KBM-7 (cell line): ENCODE measurements at places on chromosomes 3 and 15.

DNA sequence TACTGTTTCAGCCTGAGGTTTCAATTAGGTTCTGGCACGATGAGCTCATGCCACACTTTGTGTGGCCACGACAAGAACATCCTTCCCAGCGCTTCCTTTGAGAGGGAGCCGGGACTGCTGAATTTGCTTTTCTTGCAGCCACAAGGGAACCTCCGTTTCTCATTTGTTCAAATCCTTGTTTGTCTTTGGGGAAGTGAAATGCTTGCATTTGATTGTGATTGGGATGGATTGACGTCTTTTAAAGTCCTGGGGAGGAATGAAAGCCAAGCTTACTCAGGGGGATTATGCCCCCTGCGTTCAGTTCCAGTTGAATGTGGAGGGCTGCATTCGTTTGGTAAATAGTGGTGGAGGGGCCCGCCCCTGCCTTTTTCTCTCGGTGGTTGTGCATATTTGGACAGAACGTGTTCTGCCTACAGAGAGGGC lies 277.6 kb downstream of the THSD4 start:
- no peak for DNase-seq

DNA sequence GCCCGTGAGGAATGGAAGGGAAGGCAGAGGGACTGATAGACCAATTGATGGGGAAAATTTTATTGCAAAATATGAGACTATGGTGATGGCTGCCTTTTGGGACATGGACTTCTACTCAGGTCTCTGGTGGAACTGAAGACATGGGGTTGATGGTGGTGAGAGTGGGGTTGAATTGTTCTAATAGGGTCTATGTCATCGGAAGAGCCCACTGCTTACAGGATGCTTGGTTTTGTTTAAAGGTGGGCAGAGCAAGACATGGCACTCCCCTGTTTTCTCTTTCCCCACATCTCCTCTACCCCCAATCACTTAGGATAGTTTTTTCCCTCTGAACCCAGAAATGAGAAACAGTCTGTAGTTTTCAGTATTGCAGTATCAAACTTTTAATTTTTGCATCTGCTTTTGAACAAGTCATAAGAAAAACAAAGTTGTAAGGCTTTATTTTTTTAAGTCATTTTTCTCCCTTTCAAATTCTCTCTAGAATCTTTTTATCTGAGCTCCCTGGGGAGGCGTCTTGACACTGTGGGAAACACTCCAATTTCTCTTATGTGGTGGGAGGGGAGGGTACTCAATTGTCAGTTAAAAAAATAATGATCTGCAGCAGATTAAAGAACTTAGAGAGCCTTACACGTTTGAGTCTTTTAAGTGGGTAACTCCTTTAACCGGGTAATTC lies 276.2 kb upstream of the TBC1D5 start:
- DNase-seq = no peak

GRCh38 chr3:48898383-48899234 lies at the start of gene SLC25A20:
SLC25A20 (minus strand) TSS chr3:48898882; CDS start chr3:48898794, 88 bp downstream.
- peak; percentile 88 for DNase-seq

GRCh38 chr3:56975567-56975966 lies 84.9 kb upstream of the SPATA12 start:
- no peak for DNase-seq

GRCh38 chr3:169603661-169604060 lies 59.9 kb downstream of the MECOM start:
- no peak for DNase-seq

- DNase-seq = no peak
These were observed 25.9 kb downstream of the LIPH start for GRCh38 chr3:185526349-185526951.

DNA sequence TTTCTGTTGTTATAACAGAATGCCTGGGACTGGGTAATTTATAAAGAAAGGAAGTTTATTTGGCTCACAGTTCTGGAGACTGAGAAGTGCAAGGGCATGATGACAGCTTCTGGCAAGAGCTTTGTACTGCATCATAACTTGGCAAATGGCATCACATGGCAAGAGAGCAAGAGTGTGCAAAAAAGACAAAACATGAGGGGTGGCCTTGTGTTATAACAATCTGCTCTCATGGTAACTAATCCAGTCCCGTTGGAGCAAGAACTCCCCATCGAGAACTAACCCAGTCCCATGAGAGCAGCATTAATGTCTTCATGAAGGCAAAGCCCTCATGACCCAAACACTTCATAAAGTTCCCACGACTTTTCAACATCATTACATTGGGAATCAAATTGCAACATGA lies 23.2 kb downstream of the SCN11A start:
- DNase-seq = no peak

DNA sequence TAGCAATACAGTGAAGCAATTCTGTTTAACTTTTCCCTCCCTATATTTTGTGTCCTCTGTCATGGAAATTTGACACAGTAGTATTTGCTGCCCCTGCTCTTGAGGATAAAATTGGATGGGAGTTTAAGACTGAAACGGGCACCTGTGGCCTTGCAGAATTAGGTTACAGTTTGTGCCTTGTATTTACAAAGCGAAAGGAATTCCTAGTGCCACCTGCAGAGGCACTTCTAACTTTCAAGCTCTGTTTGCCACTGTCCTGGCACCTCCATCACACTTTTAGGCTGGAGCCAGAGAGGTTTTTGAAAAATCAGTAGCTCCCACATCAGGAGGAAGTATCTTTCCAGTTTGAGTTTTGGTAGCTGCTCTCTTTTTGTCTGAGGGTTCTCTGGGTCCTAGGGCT lies 39.5 kb downstream of the CD86 start:
- DNase-seq = no peak

DNA sequence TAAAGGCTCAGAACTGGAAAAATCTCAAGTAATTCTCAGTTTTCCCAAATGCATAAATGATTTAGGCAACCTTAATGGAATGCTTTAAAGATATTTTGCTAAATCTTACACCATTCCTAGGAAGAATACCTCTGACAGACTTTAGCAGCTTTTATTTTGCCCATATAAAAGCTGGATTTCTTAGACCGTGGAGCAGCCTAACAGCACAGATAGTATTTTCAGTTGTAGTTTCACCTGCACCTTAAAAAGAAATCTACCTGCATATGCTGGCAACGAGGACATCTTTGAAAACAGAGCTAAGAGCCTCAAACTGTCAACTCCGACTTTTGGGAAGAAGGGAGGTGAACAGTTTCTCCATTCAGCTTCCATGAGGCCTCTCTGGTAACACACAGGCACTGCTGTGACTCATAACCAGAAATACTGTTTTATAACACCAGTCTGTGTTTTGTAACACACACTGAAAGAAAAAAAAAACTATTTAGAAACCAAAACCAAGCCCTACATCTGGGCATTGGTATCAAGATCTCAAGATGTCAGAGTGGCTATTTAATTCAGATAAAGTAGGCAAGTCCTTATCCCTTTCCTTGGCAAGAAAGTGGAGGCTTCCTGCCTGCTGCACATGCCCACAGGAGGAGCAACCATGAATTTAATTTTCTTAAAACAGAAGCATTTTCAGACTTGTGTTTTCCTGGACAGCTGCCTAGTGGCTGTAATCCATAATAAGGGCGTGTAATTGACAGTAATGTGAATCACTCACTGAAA lies 181.5 kb upstream of the ICE2 start:
- no peak for DNase-seq

DNA sequence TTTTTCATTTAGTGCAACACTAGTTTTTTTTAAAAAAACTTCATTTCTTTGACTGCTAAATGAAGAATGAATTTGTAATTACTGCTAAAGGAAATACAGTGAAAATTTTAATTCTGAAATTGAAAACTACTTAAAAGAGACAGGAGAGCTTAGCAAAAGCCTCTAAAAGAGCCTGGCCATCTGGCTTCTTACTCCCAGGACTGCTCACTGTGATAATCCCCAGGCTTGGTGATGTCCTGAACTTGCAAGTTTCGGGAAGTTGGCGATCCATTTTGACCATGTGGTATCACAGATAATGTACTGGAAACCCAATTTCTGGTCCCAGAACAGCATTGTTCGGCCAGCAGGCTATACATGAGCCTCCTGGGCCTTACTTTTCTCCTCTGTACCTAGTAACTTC lies 292.1 kb downstream of the FGF12 start:
- DNase-seq = no peak

DNA sequence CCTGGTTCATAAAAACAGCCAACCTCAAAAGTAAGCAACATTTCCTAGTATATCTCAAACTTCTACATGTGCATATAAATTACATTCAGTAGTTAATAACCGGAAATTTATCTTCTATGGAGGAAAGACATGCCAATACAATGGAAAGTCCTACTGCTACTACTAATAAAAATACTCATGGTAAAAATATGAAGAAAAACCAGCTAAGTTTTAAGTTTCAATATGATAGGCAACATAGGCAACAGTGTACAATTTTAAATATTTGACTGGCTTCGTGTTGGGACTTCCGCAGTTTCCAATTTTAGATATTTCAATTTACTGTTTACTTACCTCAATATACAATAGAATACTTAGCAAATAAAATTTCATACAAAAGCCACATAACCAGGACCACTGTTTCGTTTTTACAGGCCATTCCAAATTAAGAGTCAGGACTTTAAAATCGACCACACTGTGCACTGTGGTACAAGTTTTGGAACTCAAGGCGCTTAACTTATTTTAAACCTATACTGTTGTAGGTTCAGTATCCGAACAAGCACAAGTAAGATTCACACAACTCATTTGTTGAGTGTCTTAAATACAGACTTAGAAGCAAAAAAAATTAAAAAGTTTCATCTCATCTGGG lies 2.9 kb downstream of the NAA50 start:
- no peak for DNase-seq

- no peak for DNase-seq
These were observed 83.6 kb downstream of the LSM3 start for GRCh38 chr3:14262212-14262611.

DNA sequence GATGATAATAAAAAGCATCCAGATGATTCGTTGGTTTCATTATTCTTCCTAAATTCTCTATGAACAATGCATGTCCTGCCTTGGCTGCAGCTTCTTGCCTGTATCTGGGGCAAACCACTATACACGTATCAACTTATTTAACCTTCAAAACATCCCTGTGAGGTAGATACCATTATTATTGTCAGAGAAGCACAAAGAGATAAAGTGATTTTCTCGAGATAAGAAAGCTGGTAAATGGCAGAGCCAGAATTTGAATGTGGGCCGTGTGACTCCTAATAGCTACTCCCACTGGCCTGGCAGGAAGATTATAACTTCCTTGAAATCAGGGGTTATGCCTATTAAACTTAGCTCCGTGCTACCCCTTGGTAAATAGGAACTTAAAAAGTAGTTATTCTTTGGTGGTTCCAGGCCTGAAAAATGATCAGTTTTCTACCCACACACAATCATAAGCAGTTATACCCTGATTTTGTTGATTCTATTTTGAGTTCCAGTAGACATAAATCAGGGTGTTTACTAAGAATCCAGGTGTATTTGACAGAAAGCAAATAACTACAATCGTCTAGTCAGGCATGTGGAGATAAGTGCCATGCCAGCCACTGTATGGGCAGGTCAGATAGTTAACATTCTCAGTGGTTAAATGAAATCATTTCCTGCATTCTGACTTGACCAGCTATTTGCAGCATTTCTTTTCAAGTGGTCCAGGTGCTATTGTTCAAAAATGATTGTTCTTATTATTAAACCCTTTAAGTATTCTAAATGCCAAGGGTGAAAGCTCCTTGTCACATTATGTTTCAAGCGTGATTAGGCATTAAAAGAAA lies 99.2 kb upstream of the LRRN1 start:
- no peak for DNase-seq

DNA sequence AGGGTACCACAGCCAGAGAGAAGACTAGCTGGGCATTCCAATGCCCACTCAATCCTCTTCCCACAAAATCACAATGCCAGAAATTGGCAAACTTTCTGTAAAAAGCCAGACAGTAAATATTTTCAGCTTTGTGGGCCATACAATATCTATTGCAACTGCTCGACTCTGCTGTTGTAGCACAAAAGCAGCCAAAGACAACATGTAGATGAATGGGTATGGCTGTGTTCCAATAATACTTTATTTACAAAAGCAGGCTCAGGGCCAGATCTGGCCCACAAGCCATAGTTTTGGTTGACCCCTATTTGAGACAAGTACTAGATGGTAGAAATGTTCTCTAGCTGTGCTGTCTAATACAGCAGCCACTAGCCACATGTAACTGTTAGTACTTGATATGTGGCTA lies 330.9 kb downstream of the ERC2 start:
- DNase-seq = no peak

GRCh38 chr3:33798113-33798417 lies 365 bp upstream of the PDCD6IP start:
- no peak for DNase-seq

DNA sequence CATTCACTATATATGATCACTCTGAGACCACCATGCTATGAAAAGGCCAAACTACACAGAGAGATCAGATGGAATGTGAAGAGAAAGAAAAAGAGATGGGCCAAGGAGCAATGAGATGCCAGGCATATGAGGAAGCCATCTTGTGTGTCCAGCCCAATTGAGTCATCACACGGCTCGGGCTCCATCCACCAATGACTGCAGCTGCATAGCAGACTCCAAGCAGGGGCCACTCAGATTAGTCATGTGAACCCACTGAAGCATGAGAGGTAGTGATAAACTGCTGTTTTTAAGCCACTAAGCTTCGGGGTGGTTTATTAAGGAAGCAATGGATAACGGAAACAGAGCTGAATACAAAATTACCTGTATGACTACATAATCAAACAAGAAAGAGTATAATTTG lies 185.9 kb downstream of the SUCLG2 start:
- no peak for DNase-seq

DNA sequence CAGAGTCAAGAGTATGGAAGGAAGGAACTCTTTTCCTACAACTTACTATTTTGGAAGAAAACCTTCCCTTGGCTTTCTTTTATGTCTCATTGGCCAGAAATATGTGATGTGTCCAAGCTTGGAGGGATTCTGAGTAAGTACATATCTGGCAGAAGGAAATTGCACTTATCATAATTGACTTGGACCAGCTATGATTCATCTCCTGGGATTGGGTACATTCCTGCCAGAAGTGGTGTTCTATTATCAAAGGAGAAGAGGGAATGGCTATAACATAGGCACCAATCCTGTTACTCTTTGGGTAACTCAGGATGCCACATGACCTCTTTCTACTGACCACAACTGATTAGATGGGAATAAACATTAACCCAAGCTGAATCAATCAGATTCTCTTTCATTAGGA lies 13.5 kb upstream of the DAZL start:
- DNase-seq = no peak

GRCh38 chr3:196609805-196610515 lies 29.5 kb upstream of the NRROS start:
- no peak for DNase-seq

GRCh38 chr15:93829115-93829870 lies 402.1 kb upstream of the MCTP2 start:
- no peak for DNase-seq

DNA sequence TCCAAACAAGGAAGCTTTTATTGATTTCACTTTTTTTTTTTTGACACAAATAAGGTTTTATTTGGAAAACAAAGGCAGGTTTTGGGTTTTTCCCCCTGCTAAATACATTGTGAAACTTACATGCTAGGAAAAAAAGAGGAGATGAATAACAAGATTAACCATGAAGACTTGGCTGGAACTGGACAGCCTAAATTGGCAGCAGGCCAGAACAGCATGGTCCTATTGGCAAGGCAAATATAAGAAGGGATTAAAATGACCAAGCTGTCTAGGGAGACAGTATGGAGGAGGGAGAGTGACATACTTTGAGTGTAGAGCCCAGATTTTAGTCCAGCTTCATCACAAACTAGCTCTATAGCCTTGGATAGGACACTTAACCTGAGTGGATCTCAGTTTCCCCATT lies 63.9 kb upstream of the BBX start:
- DNase-seq = no peak

GRCh38 chr3:46491089-46492070 lies 6.4 kb upstream of the RTP3 start:
- no peak for DNase-seq
